ENCODE measurements at places on chromosomes 1 and 21. TPM values are rescaled to one million over a fixed set of nuclear protein-coding genes. Genes with fewer than 3 reads are reported as not detected.

MASP2 gene
- total RNA-seq, result not detected

TDRD10 gene
- 3.6 TPM for total RNA-seq

GJB3 gene
- total RNA-seq, result not detected

PLXNA2 gene
- total RNA-seq, result 19.8 TPM

SLC45A1 gene
- total RNA-seq, result 10.0 TPM

BPNT1 gene
- 11.6 TPM for total RNA-seq

LINGO4 gene
- total RNA-seq, result not detected

SEMA6C gene
- 12.2 TPM for total RNA-seq

FBXO42 gene
- 46.1 TPM for total RNA-seq

PTPN14 gene
- 58.1 TPM for total RNA-seq

FCRL2 gene
- not detected for total RNA-seq

MRAP gene
- not detected for total RNA-seq

PROX1 gene
- total RNA-seq, result 2.4 TPM

CA6 gene
- not detected for total RNA-seq

TRPM2 gene
- total RNA-seq, result 3.5 TPM

CELA2B gene
- total RNA-seq, result not detected

ZNF593OS gene
- not detected for total RNA-seq

ALX3 gene
- not detected for total RNA-seq
